ENCODE measurements at places on chromosomes 4 and X.

GRCh38 chr4:123488916-123489315 lies 92.3 kb downstream of the SPRY1 start:
- DNase-seq, result no peak

- DNase-seq, result no peak
These were observed 42.5 kb upstream of the MXD4 start for GRCh38 chr4:2304321-2304876.

DNA sequence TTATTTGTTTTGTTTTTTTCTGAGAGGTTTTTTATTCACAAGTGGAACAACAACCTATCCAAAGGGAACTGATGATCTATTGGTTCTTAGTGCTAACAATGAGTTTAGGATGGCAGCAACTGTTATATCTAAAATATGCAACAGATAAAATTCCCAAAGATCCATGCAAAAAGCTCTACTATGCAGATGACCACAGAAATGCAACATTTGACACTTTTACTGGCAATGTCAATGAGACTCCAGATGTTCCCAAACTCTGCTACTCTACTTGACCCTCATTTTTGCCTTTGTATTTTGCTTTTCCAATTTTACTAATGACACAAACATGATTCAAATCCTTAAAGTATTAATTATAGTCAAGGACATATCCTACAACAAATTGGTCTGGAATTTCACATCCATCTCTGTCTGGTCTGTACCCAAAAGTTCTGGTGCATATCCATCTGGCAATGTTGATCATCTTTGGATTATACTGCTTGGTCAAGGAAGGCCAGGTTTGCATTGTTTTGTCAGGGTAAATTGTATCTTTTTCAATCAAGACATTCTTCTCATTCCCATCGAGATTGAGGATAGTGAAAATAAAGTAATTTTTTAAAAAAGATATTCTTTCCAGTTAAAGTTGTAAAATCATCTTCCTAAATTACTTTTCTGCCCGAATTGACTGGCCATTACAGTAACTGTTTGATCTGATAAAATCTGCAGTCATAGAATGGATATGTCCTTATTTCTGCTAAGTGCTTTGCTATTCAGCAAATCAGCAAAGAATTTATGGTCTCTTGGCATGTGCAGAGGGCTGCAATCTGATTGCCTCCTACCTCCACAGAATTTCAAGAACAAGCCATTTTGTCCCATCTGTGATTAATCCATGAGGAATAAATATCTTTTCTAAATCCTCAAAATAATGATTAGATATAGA lies 73.6 kb downstream of the FGFBP1 start:
- DNase-seq, result no peak

DNA sequence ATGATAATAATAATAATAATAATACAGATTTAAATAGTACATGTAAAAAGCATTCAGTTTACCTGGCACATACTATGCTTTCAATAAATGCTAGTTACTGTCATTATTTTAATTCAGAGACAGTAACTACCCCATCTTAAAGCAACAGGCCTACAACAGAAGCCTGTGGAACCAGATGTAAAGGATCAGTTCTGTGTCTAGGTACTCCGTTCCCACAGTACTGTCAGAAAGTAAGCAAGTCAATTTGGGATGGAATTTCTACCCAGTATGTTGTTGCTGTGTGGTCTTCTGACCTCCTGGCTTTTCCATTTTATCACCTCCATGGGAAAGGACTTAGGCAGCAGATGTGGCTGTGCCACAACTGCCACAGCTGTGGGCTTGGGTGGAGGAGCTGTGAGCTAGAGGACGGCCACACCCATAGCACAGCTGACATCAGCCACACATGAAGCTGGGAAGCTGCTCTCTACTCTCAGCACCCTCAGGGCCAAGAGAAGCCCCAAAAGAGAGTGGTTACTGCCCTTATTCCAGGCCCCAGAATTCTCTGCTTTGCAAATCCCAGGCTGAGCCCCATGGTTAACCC lies 102.8 kb downstream of the CBR4 start:
- DNase-seq, result no peak

DNA sequence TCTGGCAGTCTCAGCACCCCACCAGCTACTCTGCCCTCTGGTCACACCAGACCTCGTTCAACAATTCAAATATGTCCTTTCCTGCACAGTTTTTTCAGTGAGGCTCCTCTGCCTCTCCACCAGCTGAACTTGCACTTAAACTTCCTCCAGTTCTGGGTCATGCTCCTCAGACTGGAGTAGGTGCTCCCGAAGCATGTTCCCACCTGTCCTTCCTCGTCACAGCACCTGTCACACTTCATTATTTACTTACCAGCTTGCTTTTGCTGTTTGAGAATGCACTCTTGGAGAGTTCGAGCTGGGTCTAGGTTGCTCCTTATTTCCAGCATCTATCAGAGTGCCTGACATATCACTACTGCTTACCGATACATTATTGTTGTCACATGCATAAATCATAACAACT lies 144.8 kb upstream of the TTC29 start:
- DNase-seq, result no peak
